ENCODE measurements at places on chromosomes 7 and 10.

DNA sequence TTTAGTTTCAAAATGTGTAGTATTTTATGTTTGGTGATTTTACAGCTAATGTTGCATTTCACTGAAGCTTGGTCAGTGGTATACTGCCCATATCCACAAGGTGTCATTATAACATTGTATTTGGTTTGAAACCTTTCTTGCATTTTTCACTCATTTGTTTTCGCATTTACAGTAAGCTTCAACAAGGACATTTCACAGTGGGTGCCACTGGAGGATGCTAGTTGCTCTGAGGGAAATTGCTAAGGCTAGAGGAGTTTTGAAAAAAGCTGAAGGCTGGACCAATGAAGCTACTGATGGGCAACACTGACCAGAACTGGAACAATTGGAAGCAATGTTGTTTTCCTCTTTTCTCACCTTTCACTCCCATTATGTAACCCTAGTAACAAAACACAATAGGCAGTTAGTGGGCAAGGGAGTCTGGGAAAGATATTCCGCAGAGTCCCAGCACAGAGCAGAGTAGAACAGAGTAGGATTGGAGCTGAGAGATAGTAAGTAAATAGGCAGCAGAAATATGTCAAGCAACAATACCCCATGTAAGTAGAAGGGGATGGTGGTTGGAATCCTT is 23.6 kb upstream of the SRI start:
- no peak for DNase-seq

DNA sequence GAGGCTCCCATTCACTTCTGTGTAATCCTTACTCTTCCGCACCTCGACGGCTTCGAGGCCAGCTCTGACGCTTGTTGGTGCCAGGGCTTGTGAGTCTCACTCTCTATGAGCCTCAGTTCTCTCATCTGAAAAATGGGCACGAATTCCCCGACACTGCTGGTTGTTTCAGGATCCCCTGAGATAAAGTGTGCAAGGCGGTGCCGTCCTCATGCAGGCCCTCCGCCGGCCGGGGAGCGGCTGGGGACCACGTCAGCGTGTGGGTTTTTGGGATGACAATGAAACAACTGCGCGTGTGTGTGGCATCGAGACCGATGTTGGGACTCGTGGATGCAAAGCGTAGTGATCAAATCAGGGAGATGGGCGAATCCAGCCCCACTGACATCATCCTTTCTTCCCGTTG is 75.6 kb downstream of the FOXL3 start:
- no peak for DNase-seq

DNA sequence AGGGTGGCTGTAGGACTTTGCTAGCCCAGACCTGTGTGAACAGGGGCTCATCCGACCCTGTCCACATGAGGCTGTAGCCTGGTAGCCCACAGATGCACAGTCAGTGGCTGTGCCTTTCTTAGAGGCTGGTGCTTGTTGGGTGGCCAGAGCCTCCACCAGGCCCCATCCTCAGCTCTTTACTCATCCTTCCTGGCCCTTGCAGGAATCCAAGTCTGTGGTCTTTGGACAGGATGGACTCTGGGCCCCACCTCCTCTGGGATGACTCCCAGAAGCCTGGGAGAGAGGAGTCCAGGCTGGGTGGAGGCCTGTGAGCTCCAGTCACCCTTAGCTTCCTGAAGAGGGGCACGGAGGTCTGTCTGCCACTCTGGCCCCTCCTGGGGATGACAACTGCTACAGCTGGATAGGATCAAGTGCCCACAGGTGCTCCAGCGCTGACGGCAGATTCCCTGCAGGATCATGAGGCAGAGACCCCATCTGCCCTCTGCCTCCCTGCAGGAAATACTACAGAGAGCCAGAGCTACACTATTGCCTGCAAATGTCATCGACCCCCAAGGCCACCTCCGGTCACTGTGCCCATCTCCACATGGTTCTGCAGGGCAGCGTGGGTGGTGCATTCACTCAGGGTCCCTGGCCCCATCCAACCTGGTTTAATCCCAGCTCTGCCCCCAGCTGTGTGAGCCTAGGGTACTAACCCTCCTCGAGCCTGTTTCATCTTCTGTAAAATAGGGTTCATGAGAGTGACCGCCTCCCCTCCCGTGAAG is 114.5 kb downstream of the PTPN20 start:
- no peak for DNase-seq

DNA sequence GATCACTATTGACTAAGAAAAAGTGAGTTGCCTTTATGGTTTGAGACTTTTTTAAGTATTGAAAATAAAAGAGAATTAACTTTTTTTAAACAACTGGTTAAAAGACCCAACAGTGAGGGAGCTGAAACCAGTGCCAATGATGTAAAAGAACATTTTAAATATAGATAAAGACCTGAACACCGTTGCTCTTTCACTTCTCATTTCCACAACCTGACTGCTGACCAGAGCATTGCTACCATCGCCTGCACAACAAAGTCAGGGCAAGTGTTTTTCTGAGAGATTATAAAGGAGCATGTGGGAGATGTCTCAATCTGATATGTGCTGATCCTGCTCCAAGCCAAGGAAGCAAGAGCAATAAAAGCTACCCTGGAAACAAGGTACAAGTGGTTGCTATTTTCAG is 34.7 kb downstream of the IMMP2L start:
- DNase-seq, result no peak

DNA sequence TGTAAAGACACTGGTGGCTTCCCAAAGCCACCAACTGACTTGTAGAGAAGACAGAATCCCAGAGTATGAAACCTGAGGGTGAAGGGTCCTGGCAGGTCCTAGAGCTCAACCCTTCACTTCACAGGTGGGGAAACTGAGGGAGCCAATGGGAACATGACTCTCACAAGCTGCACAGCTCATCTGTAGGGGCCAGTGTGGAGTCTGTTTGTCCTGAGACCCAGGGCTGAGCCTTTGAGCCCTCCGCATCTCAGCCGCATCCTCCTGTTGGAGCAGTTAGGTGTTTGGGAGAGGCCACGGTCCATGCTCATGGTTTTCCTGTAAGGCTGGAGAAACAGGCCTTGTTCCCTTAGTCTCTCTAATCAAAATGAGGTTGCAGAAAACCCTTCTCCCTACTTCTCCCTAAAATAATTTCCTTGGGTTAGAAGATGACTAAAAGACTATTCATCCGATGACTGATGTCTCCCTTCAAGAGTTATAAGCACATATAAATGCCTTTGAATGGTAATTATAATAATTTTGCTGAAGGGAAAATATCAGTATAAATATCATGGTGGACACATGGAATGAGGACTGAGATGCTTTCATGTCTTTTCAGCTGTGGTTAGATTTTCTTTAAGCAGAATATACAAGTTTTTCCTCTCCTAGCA is 10.3 kb downstream of the HTRA1 start:
- DNase-seq, result no peak

DNA sequence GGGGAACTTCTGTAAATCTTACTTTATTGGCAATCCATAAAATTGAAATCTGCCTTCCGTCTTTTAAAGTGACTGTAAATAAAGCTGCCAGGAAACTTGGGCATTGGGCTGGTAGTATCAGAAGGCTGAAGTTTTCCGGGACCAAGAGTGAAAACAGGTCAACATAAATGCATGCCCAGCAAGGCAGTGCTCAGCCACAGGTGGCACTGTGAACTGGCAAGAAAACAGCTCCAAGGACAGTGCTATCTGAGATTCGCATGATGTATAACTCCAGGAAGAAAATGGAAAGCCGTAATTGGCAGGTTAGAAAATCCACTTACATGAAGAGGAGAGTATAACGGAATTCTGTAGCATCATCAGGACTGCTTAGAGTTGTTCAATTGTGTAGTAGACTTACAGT is 1.9 kb upstream of the INSYN2A start:
- no peak for DNase-seq

DNA sequence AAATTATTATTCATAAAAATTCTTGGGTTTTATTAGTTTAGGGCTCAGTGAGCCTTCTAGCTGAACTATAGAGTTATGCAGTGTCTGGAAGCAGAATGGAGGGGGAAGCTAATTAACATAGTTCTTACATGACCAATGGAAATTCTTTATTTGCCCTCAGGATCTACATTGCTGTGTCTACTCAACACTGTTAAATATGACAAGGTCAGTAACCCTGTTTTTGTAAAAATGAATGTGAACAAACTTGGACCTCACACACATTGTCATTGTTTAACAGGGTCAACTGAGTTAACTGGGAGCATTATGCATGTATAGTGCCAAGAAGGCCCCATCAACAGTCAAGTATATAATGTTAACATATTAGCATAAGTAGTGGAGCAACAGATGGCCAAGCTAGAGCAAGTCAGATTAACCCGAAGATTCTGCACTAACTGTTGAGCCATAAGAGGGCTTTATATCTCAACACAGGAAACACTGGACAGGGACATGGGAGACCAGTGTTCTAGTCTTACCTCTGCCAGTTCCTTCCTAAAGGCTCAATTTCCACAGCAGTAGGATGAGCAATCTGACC is 122.5 kb upstream of the SEM1 start:
- no peak for DNase-seq

DNA sequence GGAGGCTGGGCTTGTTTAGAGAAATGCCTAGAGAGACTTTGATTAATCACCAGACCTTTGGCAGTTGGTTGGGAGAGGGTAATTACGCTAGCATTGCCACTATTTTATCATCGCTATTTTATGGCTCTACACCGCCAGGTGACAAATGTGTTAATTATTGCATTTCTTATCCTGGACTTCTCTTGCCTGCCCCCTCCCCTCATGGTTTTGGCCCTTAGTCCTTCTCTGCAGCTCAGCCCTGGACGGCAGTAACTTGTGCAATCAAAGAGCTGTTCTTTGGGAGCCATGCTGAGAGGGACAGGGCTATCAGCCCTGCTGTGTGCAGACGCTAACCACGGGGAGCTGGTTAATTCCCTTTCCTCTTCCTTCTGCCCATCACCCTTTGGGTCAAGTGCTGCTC is 585.0 kb downstream of the AUTS2 start:
- no peak for DNase-seq

DNA sequence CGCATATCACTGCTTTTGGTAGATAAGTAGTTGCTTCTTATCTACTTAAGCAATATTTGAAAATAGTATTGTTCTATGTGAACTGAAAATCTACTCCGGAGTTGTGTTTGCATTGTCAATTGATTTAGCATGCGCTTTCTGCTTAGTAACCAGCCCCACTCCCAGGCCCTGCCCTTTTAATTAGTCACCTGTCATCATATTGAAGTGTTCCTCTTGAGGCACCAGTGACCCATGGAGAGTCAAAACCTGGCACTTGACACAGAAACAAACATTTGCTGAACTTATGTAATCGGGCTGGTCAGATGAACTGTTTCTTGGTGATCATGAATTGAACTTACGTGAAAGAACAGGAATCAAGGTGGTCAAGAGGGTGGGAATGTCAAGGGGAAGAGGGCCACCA is 27.8 kb upstream of the CDHR3 start:
- no peak for DNase-seq

GRCh38 chr10:69573056-69573806 is at the start of gene NEUROG3:
NEUROG3 (minus strand) TSS chr10:69573422; CDS start chr10:69573043, 379 bp downstream.
- no peak for DNase-seq

GRCh38 chr10:44477046-44477425 is 92.1 kb upstream of the CXCL12 start:
- DNase-seq, result no peak

DNA sequence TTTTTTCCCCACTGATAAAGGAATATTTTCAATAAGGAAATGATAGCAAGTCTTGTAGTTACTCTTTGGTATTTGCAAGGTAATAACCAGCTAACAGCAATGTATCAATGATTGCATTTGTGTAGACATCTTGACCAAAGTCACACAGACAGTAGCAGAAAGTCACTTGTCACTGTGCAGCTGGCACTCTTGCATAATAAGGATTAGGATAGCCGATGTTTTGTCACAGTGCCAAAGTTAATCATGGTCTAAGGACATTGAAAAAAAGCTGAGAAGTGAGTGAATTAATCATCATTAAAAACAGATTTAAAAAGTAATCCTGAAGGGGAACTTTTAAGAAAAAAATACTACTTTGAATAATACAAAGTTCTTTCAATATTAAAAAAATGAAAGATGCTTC is 834.3 kb upstream of the C7orf33 start:
- DNase-seq, result no peak

DNA sequence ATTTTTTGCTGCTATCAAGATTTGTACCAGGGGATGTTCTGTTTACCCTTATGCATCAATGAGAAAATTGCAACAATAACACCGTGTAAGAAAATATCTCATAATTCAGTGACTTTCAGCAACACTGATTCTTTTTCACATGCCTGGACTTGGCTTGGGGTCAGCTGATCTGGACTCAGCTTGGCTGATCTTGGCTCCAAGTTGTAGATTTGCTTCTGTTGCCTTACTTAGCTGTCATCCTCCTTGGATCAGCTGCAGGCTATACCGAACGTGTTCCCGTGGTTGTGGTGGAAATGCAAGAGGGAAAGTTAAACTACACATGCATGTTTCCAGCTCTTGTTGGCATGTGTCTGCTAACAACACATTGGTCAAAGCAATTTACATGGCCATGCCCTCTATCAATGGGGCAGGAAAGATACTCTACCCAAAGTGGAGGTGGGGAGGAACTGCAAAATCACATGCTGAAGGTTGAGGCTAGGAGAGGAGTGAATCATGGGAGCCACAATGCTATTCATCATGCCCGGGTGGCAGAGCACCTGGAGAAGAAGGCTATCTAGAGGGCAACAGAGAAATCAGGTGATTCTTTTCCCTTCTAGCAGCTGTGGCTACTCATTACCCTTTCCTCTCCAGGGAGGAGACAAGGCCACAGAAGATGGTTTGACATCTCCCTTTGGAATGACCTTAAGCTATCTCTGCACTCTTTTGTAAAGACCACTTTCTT is 1276.3 kb upstream of the AUTS2 start:
- DNase-seq, result no peak

GRCh38 chr7:108418946-108419345 is 37.3 kb downstream of the NRCAM start:
- no peak for DNase-seq

GRCh38 chr10:71232089-71232998 is 20.0 kb downstream of the UNC5B start:
- DNase-seq, result peak; percentile 94

GRCh38 chr10:48533951-48534720 is 70.7 kb downstream of the ARHGAP22 start:
- DNase-seq, result no peak

DNA sequence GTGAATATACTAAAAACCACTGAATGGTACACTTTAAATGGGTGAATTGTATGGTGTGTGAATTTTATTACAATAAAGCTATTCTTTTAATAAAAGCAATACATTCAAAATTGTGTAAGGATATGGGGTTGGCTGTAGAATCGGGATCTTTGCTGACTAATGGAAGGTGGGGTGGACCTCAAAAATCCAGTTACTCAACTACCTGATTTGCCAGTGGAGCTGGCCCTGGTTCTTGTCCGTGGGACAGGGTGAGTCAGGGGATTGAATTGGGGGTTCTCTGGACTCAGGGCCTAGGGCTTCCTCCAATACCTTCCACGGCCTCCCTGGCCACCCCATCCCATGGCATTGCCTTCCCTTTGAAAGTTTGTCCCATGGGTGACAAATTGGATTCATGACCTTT is 13.5 kb upstream of the RABGEF1 start:
- DNase-seq, result no peak

- no peak for DNase-seq
Observed at GRCh38 chr10:73855413-73855812, 18.9 kb downstream of the CAMK2G start.

GRCh38 chr7:113945018-113945938 is 26.5 kb upstream of the PPP1R3A start:
- peak; percentile 6 for DNase-seq

Data from amygdala (tissue), 56 donors.